CD4-positive, alpha-beta memory T cell (primary cell): ENCODE measurements at places on chromosomes 3 and 15.
A peak's percentile ranks its signal among the peaks of the same experiment; 100 is the strongest.

- no peak for DNase-seq
These were observed 50.4 kb downstream of the GPR171 start for GRCh38 chr3:151152455-151153079.

- DNase-seq = peak; percentile 2
These were observed 74.1 kb downstream of the LRTM1 start for GRCh38 chr3:54853573-54854404.

DNA sequence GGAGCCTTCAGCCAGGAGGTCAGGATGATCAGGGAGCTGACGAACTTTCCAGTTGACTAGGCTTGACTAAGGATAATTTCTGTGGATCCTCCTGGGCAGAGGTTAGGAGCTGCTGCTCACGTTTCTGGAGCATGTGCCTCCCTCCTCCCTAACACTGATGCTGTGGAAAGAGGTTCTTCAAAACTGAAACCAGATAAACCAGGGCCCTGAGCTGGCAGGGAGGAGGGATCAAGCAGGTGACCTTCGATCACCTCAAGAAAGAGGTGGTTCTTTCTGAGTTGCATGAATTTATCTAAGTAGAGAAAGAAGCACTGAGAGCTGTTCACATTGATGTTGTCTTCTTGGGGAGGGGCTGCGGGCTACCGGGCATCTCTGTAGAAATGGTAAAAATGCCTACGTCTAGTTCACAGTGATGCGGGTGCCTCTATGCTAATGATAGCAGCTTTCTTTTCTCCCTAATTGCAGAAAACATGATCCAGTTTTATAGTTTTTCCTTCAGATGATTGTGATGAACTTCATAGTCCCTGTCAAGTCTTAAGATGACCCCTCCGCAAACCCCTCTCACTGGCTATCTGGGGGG, 332.7 kb upstream of the LRRFIP2 start:
- DNase-seq = no peak

DNA sequence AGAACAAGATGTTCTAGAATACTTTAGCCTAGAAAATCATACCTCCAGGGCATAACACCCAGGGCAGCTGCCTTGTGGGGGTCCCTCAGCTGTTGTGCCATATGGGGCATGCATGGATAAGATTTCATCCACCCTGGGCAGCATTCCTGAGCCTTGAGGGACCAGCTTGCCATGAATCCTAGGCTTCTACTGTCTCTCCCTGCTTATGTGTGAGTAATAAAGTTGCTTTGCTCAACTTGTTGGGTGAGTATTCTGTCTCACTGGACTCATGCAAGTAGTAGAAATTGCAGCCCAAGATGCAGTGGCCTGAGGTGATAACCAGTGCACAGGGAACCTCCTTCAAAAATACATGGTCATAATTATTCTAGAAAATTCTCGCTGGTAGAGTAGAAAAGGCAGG, 52.1 kb upstream of the EPHB1 start:
- DNase-seq = no peak

GRCh38 chr15:96553006-96553405, 222.5 kb downstream of the NR2F2 start:
- DNase-seq = no peak

DNA sequence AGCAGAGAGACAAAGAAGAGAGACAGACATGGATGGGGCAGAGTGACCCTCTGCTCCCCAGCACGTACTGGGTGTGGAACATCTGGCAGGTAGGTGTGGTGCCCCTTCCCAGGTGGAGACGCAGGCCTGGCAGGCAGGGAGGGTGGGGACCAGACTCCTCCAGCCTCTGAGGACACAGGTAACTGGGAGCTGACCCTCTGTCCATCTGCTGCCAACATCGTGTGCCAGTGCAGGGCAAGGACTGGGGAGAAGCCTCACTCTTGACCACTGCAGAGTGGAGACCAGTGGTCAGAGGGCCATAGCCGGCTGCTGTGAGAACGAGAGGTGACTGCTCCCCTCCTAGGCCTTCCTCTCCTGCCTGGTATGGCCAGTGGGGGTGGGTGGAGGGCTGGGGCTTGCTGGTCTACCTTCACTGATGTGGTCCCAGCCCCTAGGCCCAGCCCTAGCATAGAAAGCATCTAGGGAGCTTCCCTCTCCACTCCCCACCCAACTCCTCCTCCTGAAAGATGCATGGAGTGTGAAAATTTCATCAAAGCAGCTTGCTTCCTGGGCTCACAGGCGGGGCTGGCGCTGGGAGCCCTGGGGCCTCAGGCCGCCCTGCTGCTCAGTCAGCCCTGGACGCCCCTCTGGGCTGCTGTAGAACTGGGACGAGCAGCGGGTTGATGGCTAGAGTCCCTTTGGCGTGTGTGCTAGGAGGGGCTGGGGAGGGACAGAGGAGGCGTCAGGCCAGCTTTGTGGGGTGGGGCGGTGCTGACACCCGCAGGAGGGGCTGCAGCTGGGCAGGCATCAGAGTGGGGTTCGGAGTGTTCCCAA, 90.3 kb downstream of the PLXNA1 start:
- no peak for DNase-seq

DNA sequence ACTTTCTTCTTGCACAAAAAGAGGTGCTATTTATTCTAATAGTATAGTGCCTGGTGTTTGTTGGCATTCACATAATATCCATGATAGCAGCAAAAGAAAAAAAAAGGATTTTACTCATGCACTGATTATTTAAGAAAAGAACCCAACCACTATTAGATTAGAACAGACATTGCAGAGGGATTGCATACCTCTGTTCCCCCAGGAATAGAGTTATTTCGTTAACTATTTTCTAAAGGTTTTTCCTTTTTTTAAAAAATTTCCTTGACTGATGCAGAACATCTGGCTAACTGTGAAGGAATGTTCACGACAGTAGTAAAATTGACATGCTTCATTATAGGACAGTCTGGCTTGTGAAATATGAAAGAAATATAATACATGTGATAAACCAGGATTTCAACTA, 136.6 kb upstream of the PTX3 start:
- DNase-seq = no peak
